NCI-H2227 treated with DMSO at 0.1 percent for 48 hours (cell line): ENCODE measurements at places on chromosomes 2 and 18.

GRCh38 chr2:176161825-176162626 is 4.9 kb downstream of the HOXD3 start:
- DNase-seq = no peak

GRCh38 chr2:120429586-120430500 is 83.9 kb downstream of the INHBB start:
- DNase-seq = no peak

DNA sequence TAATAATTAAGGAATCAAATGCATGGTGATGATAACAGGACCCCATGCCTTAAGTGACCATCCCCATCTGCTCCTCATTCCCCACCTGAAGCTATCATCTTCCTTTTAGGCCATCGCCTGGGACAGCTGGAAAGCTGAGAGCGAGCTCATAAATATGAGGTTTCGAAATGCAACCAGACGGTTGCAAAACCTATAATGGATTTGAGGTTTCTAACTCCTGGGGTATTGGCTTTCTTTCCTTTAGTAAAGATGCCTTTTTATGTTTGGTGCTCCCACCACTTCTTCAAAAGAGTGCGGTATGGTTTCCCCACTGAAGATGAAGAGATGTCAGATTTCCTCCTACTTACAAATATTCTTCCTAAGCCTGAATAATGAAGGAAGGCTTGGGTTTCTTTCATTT is 1589.5 kb upstream of the PIK3C3 start:
- DNase-seq = no peak

DNA sequence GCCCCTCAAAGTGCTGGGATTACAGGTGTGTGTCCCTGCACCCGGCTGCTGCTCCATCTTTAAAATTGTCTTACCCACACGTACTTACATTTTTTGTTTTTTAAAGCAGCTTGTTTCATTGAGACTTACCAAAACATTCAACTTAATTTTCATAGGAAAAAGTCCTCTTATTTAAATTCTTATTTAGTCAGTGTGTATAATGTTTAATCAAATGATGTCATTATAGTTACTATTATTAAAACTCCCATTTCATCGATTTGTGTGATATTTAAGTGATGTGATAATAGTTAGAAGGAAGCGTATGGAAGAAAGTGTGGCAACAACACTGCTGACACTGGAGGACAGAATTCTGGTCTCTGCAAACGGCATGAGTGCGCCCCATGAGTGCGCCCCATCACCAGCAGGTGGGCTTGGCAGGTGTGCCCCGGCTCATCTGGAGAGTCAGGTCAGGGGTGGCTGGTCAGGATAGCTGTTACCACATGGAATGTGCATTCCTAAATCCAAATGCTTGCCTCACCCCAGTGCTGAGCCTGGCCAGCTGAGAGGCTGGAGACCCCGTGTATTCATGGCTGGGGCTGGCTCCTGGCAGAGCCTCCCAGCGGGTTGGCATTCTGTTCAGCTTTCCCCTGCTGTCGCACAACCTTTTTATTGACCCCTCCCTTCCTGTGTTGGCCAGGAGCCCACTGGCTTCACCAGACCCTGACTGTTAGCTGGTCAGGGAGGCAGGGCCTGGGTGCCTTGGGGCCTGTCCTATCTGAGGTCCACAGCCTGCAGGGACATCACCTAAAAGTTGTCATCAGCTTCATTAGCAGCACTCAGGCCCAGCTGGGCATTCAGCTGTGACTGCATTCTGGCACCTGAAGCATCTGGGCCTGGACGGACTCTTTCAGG is 79.7 kb downstream of the AGAP1 start:
- DNase-seq = no peak

DNA sequence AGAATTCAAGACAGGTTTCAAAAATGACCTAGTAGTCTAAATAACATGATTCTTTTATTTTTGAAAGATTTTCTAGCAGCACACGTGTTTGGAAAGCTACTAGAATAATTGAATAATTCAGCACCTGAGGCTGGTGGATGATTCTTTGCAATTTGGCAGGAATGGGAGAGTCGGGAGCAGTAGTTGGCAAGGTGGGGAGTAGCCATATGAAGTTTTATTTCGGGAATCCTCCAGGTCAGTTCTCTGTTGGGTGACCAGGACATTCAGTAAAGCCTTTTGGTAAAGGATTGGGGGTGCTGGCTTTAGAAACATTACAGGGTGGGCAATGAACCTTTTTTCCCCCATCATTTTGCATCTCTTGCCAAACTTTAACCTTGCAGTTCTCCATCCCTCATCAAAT is 75.0 kb upstream of the LYPD6B start:
- no peak for DNase-seq

DNA sequence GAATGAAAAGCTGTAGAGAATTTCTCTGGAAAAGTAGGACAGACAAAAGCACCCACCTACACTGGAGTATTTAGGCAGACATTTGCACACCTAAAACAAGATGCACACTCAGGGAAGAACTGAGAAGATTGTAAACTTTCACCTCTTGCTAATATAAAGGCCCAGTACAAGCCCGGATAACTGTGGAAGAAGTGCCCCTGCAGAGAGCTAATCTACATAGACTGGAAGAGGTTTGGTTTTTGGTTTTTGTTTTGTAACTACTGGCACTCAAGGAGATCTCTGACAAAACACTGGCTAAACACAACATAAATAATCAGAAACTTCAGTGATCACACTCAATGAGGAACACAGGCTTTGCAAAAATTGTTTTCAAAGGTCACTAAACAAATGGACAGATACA is 782.2 kb upstream of the SLC8A1 start:
- DNase-seq = no peak

GRCh38 chr18:54390838-54391237 is 33.1 kb downstream of the C18orf54 start:
- no peak for DNase-seq

DNA sequence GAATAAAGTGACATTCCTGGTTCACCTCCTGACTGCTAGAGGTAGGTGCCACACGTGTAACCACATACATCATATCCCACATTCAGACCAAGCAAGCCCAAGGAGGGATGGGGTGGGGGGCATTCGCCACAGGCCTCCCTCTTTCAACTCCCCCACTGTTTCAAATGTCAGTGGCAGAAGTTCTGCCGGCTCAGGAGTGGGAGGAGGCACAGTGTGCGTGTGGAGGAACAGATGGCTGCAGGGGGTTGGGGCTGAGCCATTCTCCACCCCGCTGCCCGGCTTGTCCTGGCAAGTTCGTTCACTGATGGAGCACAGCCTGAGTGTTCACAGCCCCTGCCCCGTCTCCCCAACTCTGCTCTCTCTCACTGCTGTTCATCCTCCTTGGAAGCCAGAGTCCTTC is 75.4 kb upstream of the TANC1 start:
- DNase-seq = no peak

GRCh38 chr2:23662941-23663920 is 263.7 kb downstream of the ATAD2B start:
- DNase-seq = peak; percentile 63

GRCh38 chr2:8271461-8271860 is 410.4 kb upstream of the ID2 start:
- DNase-seq = no peak
